ENCODE measurements at places on chromosomes 4 and X.

DNA sequence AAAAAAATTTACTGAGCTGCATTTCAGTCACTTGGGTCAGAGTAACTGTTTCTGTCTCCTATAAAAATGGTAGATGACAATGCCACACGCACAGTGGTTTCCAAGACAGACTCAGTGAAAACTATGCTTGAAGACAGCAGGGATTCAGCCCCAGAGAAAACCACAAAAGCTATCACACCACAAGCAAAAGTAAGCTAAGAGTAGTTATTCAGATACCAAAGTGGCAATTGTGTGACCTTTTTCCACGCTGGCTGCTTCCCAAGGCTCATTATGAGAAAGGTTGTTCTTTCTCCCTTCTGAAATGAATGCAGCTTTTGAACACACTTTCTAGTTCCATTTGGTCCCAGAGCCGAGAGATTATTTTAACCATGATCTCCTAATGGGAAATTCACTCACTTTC, 46.4 kb upstream of the GPM6B start:
- no peak for DNase-seq

- no peak for DNase-seq
Measured at GRCh38 chrX:24283127-24283794, 30.6 kb downstream of the SUPT20HL2 start.

DNA sequence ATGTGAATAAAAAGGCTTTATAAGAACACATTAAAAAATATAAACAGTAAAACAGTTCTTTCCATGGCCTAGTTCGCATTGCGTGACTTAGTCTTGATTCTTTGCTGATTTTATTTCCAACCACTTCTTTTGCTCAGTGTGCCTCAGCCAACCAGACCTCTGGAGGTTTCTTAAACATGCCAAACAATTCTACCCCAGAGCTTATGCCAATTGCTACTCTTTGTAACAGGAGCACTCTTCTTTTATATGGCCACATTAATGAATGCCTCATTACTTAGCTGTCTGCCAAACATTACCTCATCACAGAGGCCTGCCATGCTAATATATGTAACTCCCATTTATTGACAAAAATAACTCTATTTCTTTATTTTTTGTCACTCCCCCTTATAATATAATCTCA, 202.3 kb downstream of the NDST4 start:
- DNase-seq = no peak

DNA sequence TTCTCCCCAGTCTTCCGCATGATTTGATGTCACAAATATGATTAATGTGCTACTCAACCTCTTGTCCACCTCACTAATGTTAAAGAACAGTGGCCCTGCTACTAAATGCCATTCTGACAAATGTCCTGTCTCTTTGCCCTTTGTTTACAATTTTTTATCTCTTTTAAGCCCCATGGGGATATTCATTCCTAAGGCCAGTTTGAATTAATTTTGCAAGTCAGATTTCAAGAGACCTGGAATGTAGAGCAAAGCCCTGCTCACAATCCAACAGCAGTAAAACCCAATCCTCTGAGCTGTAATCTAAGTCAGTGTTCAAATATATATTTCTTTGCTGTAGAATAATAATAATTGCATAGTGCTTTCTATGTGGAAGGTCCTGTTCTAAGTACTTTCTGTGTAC, 81.2 kb downstream of the LDB2 start:
- no peak for DNase-seq

DNA sequence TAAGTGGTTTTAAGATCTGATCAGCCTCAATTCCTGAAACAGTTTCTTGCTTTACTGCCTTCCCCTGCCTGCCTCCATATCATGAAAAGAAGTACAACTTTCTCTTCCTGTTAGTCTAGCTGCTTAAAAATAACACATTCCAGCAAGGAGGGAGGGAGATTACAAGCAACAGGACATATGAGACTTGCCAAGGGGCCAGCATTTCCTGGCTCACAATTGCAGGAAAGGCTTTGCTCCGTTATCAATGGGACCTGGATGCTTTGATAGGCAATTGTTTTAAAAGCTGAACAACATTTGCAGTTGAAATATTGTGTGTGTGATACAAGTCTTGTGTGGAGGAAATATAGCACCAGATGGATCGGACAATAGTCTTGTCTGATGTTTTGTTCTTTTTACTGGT, 425.0 kb downstream of the FAT4 start:
- no peak for DNase-seq
